Heart right ventricle (tissue), 16 donors: ENCODE measurements at places on chromosomes 12 and 14.

DNA sequence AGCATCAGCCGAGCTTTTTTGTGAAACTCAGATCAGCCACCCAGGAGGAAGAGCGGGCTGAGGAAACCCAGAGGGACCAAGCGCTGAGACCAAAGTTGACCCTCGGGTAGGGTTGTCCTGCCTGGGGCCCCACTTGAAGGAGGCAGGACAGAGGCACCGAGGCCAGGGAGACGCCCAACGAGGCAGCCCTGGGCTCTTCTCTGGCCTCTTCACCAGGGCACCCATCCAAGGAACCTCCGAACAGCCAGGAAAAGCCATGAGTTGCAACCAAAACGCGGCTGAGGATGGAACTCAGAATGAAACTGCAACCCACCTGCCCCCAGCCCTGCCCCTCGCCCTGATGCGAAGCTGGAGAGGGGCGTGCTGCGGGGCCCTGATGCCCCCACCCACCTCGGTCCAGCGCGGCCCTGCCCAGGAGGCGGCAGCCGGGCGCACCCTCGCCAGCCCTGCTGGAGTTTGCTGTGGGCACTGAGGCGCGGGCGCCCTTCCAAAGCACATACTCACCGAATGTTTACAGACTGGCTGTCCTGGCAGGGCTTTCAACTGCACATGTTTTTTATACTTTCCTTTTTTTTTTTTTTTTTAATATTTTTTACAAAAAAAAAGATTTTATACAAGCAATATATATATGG lies 41.9 kb downstream of the JDP2 start:
- DNase-seq: no peak

DNA sequence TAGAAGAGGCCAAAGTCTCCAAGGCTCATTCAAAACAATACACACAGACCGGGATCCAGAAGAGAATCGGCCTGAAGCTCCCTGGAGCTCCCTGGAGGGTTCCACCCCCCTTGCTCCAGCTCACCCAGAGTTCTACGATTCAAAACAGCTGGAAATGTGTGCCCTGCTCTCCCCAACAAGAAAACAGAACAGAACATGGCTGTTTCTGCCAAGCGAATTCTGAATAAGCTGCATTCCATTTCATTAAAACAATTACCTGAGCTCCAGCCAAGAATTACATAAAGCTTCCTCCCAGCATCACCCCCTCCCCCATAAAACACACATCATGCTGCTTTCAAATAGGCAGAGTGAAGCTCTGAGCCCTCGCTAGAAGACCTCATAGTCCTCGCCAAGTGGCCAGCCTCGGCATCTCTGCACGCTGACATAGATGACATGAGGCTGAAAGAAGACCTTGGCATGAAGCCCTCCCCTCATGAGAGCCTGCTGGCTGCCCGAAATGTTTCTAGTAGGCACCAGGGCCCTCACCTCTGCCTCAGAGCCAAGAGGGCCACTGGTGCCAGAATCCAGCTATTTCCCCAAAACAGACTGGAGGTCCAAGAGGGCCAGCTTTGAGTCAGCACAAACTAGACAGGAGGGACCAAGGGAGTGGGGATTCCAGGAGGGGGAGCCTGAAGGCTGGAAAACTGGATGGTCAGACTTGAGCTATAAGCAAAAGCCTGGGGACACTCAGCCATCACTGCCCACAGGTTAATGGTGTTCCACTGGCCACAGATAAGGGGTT lies 8.3 kb downstream of the PXN start:
- peak; percentile 78 for DNase-seq

DNA sequence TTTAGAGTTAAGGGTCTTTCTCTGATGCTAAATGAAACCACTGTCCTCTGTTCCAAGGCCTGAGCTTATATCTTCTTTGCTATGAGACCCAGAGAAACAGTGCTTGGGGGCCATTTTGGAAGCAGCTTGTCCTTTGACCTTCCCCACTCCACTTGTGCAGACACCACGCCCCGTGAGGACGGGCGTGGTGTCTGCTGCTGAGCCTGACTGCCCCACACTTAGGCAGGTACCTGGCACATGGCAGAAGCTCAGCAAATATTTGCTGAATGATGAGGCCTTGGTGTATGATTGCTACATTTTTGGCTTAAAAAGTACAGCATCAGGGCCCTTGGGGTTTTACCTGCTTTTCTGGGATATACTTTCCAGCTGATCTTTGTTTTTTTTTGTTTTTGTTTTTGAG lies 69.9 kb downstream of the RASSF3 start:
- DNase-seq: no peak

DNA sequence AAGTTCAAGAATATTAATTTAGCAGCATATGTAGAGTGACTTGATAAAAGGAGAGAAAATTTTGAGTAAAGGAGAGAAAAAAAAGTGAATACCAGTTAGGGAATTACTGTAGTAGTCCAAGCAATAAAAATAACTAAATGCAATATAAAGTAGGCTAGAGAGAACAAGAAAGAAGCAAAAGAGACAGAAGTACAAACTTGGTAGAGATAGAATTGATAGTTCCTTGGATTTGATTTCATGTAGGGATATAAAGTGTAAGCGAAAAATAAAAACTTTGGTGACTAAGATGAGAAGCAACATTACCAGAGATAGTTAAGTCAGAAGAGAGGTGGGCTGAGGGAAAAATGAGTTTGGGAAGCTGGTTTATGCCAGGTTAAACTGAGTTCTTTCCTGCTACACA lies 252.4 kb downstream of the SEC23A start:
- no peak for DNase-seq

DNA sequence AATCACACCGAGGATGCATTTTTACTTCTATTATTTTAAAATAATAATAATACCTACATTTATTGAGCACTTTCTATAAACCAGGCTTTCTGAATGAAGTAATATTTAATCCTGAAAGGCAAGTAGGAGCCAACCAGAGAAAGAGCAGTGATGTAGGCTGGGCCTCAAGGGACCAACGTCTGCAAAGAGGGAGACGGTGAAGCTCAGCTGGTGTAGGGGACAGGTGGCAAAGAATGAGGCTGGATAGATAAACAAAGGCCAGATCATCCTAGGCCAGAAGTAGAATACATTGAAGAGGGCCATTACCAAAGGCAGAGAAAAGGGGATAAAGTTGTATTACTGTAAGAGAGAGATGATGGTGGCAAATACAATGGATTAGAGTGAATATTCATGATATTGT lies 810 bp upstream of the TMBIM4 start:
- DNase-seq: no peak

DNA sequence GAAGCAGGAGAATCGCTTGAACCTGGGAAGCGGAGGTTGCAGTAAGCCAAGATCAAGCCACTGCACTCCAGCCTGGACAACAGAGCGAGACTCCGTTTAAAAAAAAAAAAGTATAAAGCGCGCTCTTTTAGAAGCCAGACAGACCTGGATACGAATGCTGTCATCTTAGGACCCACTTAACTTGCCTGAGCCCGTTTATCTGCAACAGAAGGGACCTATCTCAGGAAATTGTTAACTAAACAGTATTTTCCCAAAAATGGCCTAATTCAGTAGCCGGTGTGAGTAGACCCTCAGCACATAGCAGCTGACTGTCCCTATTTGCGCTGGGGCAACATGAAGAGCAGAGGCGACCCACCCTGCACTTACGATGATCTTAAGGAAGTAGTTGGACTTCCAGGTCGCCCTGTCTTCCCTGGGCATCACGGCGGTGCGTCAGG lies 529 bp downstream of the RPLP0 start:
- no peak for DNase-seq

- DNase-seq: no peak
These were observed 35.3 kb upstream of the STRAP start for GRCh38 chr12:15846887-15847286.

DNA sequence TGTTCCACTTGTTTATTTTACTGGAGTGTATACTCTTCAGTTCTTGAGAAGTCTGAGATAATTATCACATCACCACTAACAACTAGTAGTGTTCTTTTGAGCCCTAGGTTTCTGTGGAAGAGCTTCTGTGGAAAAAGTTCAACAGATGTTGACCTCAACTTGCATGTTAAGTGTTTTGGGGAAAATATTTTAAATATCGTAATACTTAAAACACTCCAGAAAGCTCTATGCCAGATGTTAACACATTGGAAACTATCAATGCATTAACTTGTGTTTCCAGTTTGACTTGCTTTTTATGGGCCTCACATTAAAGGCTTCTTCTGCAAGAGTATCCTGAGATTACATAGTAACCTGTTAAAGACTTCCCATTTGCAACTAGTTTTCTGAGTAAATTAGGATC lies 173.1 kb downstream of the DUSP6 start:
- DNase-seq: no peak

DNA sequence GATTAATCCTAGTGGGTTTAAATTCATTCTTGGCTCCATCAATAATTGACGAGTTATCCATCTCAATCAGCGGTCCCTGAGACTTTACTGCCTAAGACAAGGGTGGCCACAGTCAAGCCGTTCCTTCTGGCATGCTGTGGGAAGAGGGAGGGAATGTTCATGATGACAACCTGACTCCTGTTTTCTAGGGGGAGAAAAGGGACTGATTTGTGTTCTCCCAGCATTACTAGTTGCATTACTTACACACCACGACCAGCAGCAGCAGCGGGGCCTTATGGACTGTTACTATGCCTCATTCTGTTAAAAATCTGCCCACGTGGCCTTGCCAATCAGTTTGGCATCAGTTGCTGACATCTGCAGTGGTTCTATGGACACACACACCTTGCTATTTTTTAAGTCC lies 29.9 kb downstream of the PLEKHG7 start:
- no peak for DNase-seq
